ENCODE measurements at places on chromosomes 3 and 15.

GRCh38 chr3:122714273-122714672 lies 33.6 kb downstream of the PARP14 start:
- no peak for DNase-seq

- no peak for DNase-seq
Observed at GRCh38 chr3:194130807-194131589, 5.0 kb upstream of the HES1 start.

- DNase-seq: no peak
Observed at GRCh38 chr3:50167069-50167840, 12.1 kb downstream of the SEMA3F start.

- DNase-seq: no peak
Observed at GRCh38 chr15:29056839-29057450, 171.2 kb downstream of the APBA2 start.

DNA sequence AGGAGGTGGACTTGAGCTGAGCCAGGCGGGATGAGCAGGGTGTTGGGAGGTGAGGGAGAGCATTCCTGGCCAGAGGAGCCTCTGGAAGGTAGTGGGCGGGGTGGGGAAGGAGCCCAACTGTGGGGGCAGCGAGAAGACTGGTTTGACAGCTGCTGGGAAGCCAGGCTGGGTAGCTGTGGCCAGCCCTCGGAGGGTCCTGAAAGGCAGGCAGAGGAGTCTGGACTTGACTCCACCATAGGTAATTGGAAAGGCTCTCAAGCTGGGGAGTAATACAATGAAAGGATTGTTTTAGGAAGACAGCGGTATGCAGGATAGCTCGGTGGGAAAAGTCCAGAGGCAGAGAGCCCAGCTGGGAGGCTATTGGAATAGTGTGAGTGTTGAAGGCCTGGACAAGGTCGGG lies 17.2 kb downstream of the EPHB3 start:
- no peak for DNase-seq

DNA sequence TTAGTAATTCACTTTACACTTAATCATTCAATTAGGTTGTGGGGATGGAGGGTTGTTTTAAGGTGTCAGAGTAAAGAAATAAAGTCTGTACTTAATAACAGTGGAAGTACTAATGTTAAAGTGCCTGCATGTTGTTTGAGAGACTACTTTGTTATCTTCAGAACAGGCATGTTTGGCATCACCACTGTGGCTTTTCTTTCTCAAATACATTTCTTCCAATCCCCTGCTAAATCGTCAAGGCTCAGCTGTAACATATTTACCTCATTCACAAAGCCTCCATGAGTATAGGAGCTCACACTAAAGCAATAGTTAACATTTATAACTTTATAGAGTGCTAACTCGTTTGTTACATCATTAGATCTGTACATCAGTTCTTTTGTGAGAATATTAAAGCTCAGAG lies 2.6 kb downstream of the TIMMDC1 start:
- DNase-seq: no peak

- DNase-seq: no peak
Observed at GRCh38 chr3:40043444-40043755, 234.0 kb downstream of the MYRIP start.

DNA sequence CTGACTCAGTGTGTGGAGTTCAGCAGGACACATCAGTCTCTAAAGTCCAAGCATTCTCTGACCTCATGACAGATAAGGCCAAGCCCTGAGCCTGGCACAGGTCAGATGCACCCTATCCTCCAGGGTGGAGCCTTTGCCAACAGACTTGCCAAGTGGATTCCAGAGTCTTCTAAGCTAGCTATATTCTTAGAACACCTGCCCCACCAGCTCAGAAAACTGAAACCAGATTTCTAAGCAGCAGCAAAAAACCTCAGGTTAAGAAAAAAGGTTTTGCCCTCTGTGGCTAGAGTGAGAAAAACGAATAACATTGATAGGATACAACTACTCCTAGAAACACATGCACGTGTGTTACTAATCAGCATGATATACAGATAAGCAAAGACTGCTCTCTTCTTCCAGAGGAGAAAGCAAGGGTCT lies 11.6 kb downstream of the RMDN3 start:
- DNase-seq: no peak

GRCh38 chr3:47485812-47486211 lies 10.1 kb upstream of the SCAP start:
- DNase-seq: no peak

- DNase-seq: no peak
Observed at GRCh38 chr15:59299929-59300617, 72.6 kb downstream of the MYO1E start.

GRCh38 chr3:73680391-73681095 lies 55.8 kb upstream of the PDZRN3 start:
- no peak for DNase-seq

DNA sequence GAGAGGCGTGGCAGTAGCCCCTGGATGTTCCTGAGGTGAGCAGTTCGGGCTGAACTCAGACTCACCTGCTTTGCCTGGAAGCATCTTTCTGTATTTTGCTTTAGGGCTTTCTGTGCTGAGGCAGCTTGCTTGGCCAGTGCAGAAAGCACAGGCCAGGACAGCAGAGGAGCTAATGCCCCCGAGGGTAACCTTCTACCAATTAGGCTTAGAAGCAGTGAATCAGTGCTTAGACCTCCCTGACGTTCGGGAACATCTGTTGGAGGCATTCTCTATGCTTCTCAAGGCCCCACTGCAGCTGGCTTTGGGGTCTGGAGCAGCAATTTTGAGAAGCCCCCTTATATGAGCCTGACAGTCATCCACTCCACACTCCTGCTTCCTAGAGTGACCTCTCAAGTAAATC lies 350.7 kb upstream of the PROK2 start:
- no peak for DNase-seq

GRCh38 chr3:128473180-128473519 lies 6.5 kb upstream of the DNAJB8 start:
- no peak for DNase-seq

DNA sequence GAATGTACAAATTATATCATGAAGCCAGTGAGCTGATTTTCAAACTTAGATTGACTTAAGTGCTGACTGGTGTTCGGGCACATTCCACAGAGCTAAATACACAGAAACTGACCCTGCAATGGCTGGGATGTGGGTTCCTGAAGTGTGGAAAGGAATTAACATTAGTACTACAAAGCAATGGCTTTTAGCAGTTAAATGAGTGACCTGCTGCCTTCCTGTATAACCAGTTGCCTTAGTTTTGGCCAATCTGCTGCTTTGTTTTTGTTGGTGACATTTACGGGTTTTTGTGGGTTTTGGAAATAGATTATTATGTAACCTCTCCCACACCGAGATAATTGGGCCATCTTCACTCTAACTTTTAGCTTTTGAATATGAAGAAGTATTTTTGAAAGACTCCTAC lies 2.4 kb upstream of the SKIC8 start:
- no peak for DNase-seq

DNA sequence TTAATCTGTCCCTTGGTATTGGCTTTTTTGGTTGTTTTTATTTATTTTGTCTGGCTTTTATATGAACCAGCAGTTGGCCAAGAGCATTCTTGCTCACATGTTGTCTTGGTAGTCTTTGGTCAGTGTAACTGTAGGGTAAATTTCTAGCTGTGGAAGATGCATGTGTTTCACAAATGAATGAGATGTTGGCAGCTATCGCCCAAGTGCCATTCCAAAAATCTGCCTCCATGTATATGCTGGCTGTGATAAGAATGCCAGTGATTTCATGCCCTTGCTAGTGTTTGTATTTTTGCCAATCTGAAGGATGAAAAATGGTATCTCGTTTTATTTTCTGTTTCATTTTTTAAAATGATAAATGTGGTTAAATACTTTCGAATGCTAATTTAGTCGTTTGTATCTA lies 50.1 kb downstream of the TLNRD1 start:
- DNase-seq: no peak

DNA sequence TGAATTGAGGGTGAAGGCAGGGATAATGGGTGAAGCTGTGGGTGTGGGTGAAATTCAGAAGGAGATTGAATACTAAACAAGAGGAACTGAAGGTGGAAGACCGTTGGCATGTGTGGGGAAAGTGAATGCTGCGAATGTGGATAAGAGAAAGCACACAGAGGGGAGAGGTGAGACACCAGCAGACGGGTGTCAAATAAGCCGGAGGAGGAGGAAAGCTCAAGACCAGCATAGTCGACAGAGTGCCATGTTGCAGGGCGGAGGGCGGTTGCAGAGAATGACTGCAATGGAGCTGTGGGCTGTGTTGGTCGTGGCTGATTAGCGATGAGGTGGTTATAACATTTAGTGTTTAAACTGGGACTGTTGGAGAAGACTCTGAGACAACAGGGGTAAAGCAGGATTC lies 16.4 kb upstream of the HCN4 start:
- no peak for DNase-seq

DNA sequence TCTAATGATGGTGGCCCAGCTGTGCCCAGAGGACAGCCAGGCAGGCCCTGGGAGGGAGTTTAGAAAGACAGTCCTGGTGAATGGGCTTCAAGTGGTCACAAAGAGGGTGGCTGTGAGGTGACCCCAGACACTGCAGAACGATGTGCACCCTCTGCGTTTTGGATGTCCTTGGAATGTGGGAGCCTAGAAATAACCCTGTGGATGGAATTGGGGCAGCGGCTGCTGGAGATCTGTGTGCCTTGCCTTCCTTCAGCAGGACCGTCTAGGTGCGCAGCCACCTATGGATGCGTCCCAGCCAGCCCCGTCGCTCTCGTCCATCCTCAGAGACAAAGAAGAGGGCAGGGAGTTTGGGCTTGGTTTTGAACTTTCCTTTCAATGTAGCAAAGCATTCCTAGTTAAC lies 46.5 kb downstream of the KLHL25 start:
- DNase-seq: no peak

GRCh38 chr3:30547716-30548115 lies 58.7 kb upstream of the TGFBR2 start:
- DNase-seq: no peak

- no peak for DNase-seq
Observed at GRCh38 chr15:33322091-33322490, 11.3 kb downstream of the RYR3 start.

DNA sequence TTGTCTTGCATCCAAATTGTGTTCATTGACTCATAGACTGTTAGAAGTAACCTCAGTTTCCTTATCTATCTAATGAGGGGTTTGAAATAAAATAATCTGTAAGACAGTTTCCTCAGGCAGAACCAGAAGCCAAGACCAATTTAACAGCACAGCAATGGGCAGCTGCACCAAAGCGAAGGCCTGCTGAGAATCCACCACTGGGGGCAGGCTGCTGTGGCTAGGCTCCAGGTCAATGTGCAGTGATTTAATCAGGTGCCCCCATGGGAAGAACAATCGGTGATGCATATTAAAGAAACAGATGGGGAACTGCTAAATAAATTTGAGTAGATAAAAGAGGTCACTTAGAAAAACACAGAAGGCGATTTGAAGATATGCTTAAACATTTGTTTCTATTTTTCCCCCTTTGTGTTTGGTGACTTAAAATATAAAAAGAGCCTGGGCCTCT lies 28.0 kb upstream of the TMOD3 start:
- no peak for DNase-seq

- DNase-seq: no peak
Observed at GRCh38 chr3:6799264-6799915, 61.5 kb upstream of the GRM7 start.

DNA sequence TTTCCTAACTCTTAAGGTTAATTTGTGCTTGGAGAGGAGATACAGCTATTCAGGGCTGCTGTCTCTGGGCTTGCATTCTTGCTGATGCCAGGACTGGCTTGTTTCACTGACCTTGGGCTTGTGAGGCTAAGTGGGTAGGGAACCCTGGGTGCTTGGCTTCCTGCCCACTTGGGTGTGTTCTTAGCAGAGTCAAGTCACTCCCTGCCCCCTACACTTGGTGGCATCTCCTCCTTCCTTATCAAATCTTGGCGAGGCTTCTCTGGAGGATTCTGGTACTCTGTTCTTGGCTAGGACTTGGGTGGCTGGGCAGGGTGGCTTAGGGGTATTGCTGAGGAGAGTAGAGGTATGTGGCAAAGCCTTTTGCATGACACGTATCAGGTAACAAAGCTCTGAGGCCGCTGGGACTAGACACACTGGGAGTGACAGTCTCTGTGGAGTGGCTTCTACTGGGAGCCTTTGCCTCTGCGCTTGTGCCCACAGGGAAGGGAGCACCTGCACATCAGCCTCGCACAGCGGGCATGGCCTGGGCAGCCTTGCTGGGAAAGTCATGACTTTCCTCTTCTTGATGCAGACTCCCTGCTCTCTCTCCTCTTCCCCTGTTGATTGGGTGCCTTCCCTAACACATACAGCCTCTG lies 41.8 kb downstream of the CHCHD6 start:
- DNase-seq: no peak

- DNase-seq: no peak
Observed at GRCh38 chr15:66964111-66964738, 101.2 kb upstream of the SMAD3 start.

- DNase-seq: no peak
Observed at GRCh38 chr3:84683493-84683892, 275.3 kb upstream of the CADM2 start.

DNA sequence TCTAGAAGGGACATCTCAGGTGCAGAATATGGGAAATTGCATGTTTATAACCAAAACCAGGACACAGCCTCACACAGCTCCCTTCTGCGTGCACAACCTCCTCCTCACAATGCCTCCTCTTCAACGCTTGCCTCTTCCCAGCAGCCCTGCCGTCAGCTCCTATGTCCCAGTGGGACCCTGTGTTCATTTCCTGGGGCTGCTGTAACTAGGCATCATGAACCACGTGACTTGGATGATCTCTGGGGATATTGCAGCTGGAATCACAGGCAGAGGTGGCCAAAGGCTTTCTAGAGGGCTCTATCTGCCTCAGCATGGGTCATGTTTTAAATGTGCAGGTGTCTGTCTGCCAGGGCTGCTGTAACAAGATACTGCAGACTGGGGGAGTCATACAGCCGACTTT lies 375.3 kb downstream of the OCA2 start:
- no peak for DNase-seq

DNA sequence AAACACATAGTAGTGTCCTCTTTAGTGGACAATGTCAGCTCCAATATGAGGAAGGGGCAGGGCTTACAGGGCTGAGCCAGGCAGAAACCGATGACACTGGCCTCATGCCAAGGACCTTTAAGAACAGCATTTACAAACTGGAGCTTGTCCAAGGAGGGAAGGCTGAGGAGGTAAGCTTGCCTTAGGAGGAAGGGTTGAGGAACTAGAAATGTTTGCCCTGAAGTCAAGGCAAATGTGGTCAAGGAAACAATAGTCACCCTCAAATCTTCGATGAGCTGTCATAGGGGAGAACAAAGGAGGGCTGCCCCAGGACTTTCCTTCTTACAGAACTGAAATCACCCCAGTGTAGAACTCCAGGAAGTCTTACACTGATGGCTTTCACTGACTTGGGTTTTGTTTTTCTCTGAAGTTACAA lies 136.4 kb downstream of the LIPC start:
- no peak for DNase-seq

- no peak for DNase-seq
Observed at GRCh38 chr3:2540115-2540514, 441.4 kb downstream of the CNTN4 start.

DNA sequence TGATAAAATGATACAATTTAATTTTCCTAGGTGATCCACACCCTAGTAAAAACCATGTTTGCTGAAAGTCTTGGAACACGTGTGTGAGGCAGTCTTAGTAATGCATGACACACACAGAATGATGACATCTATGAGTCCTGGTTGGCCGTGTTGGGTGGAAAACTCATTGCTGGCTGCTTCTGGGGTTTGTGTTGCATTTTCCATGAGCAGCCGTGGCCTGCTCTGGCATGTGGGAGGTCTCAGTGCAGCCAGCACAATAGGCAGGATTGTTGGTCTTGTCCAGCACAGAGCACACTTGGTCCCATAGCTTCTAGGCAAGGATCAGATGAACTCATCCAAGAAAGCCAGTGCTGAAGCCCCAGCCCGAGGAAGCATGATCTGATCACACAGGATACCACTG lies 172.8 kb upstream of the UBE3A start:
- DNase-seq: no peak

Measured in stimulated activated CD4-positive, alpha-beta T cell treated with anti-CD3 and anti-CD28 coated beads, Interleukin-15, amount 100 ng/mL, for 1 hour (primary cell).